Fibroblast of mammary gland (primary cell): ENCODE measurements at places on chromosomes 12 and 14.
A peak's percentile ranks its signal among the peaks of the same experiment; 100 is the strongest.

DNA sequence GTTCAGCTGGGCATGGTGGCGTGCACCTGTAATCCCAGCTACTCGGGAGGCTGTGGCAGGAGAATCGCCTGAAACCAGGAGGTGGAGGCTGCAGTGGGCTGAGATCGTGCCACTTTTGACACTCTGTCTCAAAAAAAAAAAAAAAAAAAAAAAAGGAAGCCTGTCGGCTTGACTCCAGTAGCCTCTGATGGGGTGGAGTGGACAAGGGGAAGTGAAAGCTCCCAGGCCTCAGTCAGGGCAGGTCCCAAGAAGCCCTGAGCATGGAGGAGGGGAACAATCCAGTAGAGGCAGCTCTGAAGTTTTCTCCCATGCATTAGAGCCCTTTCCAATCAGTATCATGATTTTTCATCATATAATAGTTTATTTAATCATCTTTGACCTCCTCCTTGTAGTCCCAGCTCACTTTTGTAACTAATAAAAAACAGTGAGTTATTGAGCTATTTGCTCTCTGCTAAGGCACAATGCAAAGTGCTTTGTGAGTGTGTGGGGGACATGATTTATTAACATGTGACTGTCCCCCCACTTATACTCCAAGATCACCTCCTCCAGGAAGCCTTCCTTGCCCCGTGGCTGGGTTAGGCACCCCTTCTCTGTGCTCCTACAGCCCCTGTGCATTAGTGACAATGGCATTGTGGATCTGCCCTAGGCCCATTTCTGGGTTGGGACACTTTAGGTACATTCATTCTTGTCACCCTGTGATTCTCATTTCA is 4.7 kb upstream of the SSH1 start:
- no peak for DNase-seq

GRCh38 chr12:13666806-13667205 is 314.6 kb downstream of the GRIN2B start:
- DNase-seq: no peak

DNA sequence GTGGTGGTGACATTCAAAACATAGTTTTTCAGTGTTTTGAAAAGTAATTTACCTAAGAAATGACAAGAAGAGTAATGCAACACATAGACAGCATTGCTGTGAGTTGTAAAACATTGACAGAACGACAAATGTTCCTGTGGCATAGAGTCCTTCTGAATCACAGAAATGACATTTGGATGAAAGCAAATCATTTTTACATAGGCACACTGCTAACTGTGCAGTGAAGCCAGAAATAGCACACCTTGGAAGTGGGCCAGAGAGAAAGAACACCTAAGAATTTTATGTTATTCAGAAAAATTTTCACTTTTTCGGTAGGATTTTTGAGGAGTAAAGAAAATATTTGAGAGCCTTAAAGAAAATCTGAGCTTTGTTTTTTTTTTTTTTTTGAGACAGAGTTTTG is 100.6 kb downstream of the ANO4 start:
- DNase-seq: no peak

- no peak for DNase-seq
Measured at GRCh38 chr14:51410897-51411296, 170.8 kb downstream of the TMX1 start.

GRCh38 chr12:128385736-128386135 is 118.8 kb downstream of the TMEM132C start:
- no peak for DNase-seq

GRCh38 chr14:76922584-76922983 is 96.4 kb downstream of the LRRC74A start:
- no peak for DNase-seq

DNA sequence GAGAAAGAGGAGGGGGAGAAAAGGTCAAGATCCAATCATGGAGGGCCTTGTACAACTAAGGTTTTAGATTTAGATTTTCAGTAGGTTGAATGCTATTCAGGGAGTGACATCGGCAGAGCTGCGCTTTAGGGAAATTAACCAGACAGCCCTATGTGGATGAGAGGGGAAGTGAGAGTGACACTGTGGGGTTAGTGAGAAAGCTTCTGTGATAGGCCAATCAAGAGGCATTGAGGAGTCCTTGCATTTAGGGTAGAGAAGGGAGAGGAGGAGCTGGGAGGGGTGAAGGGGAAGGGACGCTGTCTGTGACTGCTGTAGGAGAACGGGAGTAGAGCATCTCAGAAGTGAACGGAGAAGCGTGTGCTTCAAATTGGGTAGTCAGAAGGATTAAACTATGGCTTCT is 3.4 kb downstream of the HSD17B6 start:
- no peak for DNase-seq

- no peak for DNase-seq
Measured at GRCh38 chr14:46417066-46417465, 234.5 kb downstream of the RPL10L start.

- no peak for DNase-seq
Measured at GRCh38 chr12:98656289-98657101, 11.4 kb downstream of the APAF1 start.

- DNase-seq: peak; percentile 25
Measured at GRCh38 chr12:114982760-114983159, 298.8 kb upstream of the TBX3 start.

DNA sequence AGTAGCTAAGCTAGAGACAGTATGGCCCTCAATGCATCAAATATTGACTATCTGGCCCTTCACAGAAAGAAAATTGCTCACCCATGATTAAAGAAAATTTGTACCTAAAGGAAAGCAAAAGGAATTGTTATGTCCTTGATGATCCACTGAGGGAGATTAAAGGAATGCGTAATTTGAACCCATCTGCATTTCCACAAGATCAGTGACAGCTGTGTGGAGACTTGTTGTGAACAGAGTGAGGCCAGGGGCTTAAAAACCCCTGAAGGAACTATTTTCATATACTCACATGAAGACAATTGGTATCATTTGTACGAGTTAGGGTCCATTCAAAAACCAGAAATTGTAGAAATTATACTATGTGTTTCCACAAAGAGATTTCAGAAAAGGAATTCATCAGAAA is 1908.1 kb upstream of the SEL1L start:
- no peak for DNase-seq
